ENCODE measurements at places on chromosomes 3 and 15.

DNA sequence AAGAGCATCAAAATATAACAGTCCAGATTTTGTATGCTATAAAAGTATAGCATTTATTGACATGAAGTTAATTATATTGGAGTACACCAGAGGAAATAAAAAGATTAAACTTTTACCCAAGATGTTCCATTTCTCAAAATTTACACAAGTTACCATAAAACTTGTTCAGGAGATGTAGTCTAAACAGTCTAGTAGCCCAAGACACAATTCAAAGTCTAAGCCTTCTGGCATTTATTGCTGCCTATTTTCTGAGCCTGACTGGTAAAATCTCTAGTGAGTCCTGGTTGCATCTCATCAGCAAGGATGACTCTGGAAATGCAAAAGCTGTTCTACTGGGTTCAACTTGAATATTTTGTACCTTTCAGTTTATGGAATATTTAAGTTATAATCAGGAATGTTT, 468.7 kb downstream of the PDCD6IP start:
- H3K4me3 ChIP-seq, result no peak overlapping the region
- H3K4me1 ChIP-seq, result no peaks in the 10 kb centered on the region
- H3K27me3 ChIP-seq, result no peaks in the 10 kb centered on the region
- no peak for DNase-seq
- no peak overlapping the region for H3K27ac ChIP-seq

GRCh38 chr3:40764747-40765146, 240.0 kb downstream of the ZNF621 start:
- no peak for DNase-seq
- H3K4me3 ChIP-seq, result no peak overlapping the region
- no peaks in the 10 kb centered on the region for H3K36me3 ChIP-seq
- no peaks in the 10 kb centered on the region for H3K4me1 ChIP-seq
- no peak overlapping the region for H3K27ac ChIP-seq

GRCh38 chr3:42012935-42013690, 51.2 kb upstream of the ULK4 start:
- peak overlapping the region; percentile 36 for H3K27ac ChIP-seq
- peak overlapping the region; percentile 85 for H3K4me3 ChIP-seq
- peaks cover 10% of the 10 kb centered on the region for H3K4me1 ChIP-seq
- DNase-seq, result peak; percentile 75

DNA sequence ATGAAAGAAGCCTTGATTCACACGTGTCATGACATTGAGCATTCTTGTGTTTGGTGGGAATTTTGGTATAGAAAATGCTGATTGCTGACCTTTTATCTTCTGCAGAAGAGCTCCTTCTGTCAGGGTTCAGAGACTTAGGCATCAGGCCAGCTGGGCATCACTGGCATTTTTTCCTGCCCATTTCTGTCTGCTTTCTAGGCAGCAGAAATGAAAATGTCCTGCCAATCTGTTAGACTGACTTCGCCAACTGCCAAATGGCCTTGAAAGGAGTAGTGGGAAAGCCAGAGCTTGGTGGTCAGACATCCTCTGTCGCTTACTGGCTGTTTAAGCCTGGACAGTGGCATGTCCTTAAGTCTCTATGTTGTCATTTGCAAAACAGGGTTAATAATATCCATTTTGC, 57.4 kb downstream of the EEFSEC start:
- no peak overlapping the region for H3K4me3 ChIP-seq
- H3K36me3 ChIP-seq, result no peaks in the 10 kb centered on the region
- DNase-seq, result no peak
- H3K4me1 ChIP-seq, result peaks cover 6% of the 10 kb centered on the region

DNA sequence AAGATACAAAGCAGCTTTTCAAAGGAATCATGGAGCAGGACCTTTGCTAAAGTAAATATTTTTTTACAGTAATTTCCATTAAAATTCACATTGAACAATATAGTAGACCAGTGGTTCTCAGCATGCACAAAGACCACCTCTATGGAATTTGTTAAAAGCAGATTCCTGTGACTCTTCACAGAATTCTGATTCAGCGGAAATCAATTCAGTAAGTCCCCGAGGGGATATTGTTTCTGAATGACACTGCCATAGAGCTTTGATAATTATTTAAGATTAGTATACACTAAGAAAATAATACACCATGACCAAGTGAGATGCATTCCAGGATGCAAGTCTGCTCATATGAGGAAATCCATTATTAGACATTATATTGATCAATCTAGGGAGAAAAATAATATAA, 161.9 kb upstream of the TNIK start:
- DNase-seq, result no peak
- H3K4me3 ChIP-seq, result no peak overlapping the region
- no peaks in the 10 kb centered on the region for H3K27me3 ChIP-seq
- H3K36me3 ChIP-seq, result no peaks in the 10 kb centered on the region
- H3K4me1 ChIP-seq, result peaks cover 2% of the 10 kb centered on the region

DNA sequence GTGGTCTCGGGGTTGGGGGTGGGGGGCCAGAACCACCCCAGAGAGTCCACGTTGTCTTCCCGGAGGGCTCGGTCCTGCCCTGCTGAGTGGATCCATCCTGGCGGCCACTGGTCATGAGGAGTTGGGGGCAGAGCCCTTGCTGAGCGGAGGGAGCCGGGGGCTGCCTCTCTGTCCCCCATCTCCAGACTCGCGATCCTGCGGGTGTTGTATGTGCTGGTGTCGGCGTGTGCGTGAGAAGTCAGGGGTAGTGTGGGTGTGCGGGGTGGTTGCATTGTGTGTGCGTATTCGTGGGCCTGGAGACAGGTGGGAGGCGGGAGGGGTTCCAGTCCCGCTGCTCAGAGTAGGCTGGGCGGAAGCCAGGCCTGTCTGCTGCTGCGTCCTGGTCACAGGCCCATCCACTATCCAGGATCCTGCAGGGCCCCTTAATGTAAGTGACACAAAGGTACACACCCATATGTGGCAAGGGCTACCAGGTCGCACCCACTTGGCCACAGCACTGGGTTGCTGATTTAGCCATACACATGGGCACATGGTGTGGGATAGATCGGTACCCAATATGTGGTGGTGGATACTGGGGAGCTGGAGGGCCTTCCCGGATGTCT, 30.7 kb downstream of the NBEAL2 start:
- DNase-seq, result peak; percentile 35
- peak overlapping the region; percentile 76 for H3K4me3 ChIP-seq
- no peaks in the 10 kb centered on the region for H3K27me3 ChIP-seq
- H3K36me3 ChIP-seq, result no peaks in the 10 kb centered on the region
- peaks cover 4% of the 10 kb centered on the region for H3K4me1 ChIP-seq
